ENCODE measurements at places on chromosomes 11 and 22.

- DNase-seq, result no peak
These were observed 68.4 kb downstream of the MYEOV start for GRCh38 chr11:69362315-69362714.

DNA sequence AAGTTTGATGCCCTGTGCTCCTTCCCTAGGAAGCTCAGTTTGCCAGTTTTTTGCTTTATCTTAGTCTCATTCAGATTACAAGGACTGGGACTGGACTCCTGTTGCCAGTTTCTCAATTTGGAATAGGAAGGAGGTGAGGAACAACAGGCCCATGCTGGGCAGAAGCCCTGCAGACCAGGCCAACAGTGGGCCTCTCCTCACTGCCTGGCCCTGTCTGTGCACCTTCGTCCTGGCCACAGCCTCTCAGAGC is 23.7 kb downstream of the MED15 start:
- no peak for DNase-seq

GRCh38 chr22:43885786-43886185 is 6.0 kb downstream of the PNPLA5 start:
- DNase-seq, result no peak

DNA sequence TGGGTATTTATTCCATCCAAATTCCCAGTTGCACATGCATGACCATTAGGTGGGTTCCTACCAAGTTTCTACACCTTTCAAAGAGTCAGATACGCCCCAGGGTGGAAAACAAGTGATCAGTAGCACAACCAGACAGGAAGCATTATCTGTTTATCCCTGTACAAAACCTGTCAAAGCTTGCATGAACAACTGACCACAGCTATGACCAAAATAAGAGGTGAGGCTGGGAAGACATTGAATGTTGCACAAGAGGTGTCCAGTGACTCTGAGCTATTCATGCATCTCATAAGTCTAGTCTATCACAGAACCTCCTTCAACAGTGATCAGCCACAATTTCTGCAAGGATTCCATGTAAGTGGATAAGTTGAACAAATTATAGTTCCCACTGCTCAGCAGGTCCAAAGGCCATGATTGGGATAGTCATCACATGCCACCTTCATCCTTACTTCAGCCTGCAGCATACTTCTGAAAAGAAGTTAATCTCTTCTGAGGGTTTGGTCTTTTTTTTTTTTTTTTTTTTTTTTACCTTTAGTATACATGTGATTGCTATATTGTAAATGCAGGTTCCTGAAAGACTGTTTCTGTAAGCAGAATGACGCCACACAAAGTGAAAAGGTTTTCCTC is 28.0 kb upstream of the TMEM45B start:
- no peak for DNase-seq

DNA sequence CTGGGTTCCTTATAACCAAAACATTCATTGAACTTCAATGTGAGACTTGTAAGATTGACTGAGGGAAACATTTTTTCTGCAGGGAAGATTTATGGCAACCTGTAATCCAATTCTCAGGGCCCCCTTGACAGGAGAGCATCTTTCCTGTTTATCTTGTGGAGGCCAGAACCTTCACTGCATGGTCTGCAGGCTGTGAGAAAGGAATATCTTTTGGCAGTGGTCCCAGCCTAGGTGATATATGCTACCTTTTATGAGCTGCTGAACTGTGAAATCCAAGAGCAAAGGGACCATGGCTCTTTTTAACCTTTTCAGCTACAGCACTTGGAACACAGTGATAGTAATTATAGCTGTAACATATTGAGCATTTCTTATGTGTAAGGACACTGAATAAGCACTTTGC is 590.2 kb upstream of the B3GAT1 start:
- DNase-seq, result no peak

- no peak for DNase-seq
These were observed 4.5 kb upstream of the STARD10 start for GRCh38 chr11:72798361-72798760.
